ENCODE measurements at places on chromosomes 4 and X. TPM values are rescaled to one million over a fixed set of nuclear protein-coding genes. Genes with fewer than 3 reads are reported as not detected.

Gene FAM200B
- total RNA-seq, result 29.3 TPM

Gene CYP2U1
- total RNA-seq, result 9.0 TPM

Gene FAM149A
- total RNA-seq, result 16.4 TPM

Gene KIF4A
- total RNA-seq, result 0.75 TPM

Gene ADH1B
- total RNA-seq, result 744 TPM

Gene ENOX2
- total RNA-seq, result 12.2 TPM

Gene NOCT
- 4.8 TPM for total RNA-seq

Gene TMPRSS11A
- not detected for total RNA-seq

Gene SHROOM3
- total RNA-seq, result 73.3 TPM

GRCh38 chr4:23773884-23774636, 115.8 kb downstream of the PPARGC1A start:
- H3K27ac ChIP-seq, result no peak overlapping the region
- DNase-seq, result no peak
- no peaks in the 10 kb centered on the region for H3K36me3 ChIP-seq
- no peaks in the 10 kb centered on the region for H3K4me1 ChIP-seq
- H3K4me3 ChIP-seq, result no peak overlapping the region

DNA sequence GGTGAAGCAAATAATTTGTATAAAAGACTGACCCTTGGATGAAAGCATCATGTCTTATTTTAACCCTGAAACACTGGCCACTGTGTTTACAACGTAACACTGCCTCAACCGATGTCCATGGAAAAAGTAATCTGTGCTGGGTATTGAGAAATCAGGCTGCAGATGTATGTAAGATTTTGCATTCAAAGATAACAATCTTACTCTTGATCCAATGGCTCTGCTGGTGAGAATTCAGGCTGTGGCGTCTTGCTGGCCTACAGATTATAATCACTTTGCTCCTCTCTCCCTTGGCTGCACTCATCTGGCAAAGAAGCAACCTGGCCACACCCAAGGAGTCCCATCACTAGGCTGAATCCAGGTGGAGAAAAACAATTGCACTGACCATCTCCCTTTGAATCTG, 7.5 kb downstream of the ADGRA3 start:
- no peaks in the 10 kb centered on the region for H3K36me3 ChIP-seq
- peaks cover 17% of the 10 kb centered on the region for H3K4me1 ChIP-seq
- no peak for DNase-seq
- H3K27ac ChIP-seq, result no peak overlapping the region

DNA sequence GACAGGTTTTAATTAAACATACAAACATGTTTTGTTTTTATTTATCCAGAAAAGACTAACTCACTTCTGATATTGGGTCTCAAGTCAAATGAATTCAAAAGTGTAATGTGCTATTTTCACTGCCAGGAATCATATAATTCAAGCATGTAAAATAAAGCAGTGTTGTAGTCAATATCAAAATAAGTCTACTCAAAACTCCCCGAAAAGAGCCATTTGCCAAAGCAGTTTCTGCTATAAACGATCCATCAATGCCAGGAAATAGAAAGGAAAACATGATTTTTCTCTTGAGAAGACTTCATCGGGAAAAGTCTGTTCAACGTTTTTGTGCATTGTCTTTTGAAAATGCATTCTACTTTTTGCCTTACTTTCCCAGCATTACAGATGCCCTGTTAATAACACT, 633.3 kb downstream of the FAT4 start:
- H3K27ac ChIP-seq, result no peak overlapping the region
- no peaks in the 10 kb centered on the region for H3K27me3 ChIP-seq
- H3K4me1 ChIP-seq, result no peaks in the 10 kb centered on the region
- no peaks in the 10 kb centered on the region for H3K36me3 ChIP-seq
- no peak for DNase-seq
- H3K4me3 ChIP-seq, result no peak overlapping the region

DNA sequence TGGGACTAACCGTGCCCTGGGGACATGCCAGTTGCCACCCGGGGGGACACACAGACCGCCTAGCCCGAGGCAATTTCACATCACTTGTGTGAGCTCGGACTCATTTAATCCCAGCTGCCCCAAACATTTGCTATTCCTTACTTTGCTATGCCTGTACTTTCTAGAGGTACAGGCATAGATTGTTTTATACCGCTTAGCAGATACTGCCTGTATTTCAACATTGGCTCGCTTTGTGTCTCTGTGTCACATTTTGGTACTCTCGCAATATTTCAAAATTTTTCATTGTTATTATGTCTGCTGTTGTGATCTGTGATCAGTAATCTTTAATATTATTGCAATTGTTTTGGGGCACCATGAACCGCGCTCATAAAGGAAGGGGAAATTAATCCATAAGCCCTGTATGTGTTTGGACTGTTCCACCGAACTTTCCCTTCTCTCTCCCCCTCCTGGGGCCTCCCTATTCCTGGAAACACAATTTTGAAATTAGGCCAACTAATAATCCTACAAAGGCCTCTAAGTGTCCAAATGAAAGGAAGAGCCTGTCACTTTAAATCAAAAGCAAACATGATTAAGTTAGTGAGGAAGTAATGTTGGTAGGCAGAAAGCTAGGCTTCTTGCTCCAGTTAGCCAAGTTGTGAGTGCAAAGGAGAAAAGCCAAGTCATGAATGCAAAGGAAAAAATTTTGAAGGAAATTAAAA, 568 bp upstream of the CASP6 start:
- H3K4me1 ChIP-seq, result peaks cover 12% of the 10 kb centered on the region
- peak overlapping the region; percentile 75 for H3K4me3 ChIP-seq
- H3K36me3 ChIP-seq, result peaks cover 4% of the 10 kb centered on the region
- no peaks in the 10 kb centered on the region for H3K27me3 ChIP-seq

GRCh38 chrX:49877397-49878101, 1.7 kb upstream of the USP27X start:
- DNase-seq, result no peak
- no peak overlapping the region for H3K4me3 ChIP-seq
- H3K36me3 ChIP-seq, result no peaks in the 10 kb centered on the region
- H3K27me3 ChIP-seq, result no peaks in the 10 kb centered on the region
- H3K4me1 ChIP-seq, result peaks cover 3% of the 10 kb centered on the region
- no peak overlapping the region for H3K27ac ChIP-seq

GRCh38 chr4:75633846-75634245, 3.5 kb upstream of the CDKL2 start:
- no peak overlapping the region for H3K27ac ChIP-seq
- no peaks in the 10 kb centered on the region for H3K27me3 ChIP-seq
- DNase-seq, result no peak
- no peak overlapping the region for H3K4me3 ChIP-seq
- no peaks in the 10 kb centered on the region for H3K4me1 ChIP-seq
- H3K36me3 ChIP-seq, result no peaks in the 10 kb centered on the region

GRCh38 chr4:1074077-1074476, 39.3 kb downstream of the RNF212 start:
- DNase-seq, result no peak
- no peaks in the 10 kb centered on the region for H3K27me3 ChIP-seq
- H3K36me3 ChIP-seq, result no peaks in the 10 kb centered on the region
- H3K27ac ChIP-seq, result no peak overlapping the region
- H3K4me1 ChIP-seq, result no peaks in the 10 kb centered on the region
- H3K4me3 ChIP-seq, result no peak overlapping the region

- H3K4me3 ChIP-seq, result no peak overlapping the region
- no peaks in the 10 kb centered on the region for H3K27me3 ChIP-seq
- no peaks in the 10 kb centered on the region for H3K4me1 ChIP-seq
- no peaks in the 10 kb centered on the region for H3K36me3 ChIP-seq
- H3K27ac ChIP-seq, result no peak overlapping the region
Measured at GRCh38 chr4:104524026-104524425, 29.3 kb upstream of the CXXC4 start.

DNA sequence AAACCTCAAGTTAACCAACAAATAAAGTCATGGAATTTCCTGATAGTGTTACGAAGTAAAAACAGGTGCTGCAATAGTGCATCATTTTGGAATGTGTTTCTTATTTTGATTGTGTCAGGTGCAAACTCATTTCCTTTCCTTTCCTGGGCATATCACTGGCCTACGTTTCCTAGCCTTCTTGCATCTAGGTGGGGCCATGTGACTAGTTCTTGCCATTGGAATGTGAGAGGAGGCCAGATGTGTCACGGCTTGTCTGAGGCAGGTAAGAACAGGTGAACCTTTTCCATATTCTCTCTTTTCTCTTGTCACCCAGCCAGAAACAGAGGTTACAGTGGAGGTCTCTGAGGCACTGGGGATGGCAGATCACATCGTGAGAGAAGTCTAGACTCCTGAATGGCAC, 868.0 kb downstream of the RPA4 start:
- no peaks in the 10 kb centered on the region for H3K36me3 ChIP-seq
- no peak for DNase-seq
- no peak overlapping the region for H3K27ac ChIP-seq
- no peak overlapping the region for H3K4me3 ChIP-seq

DNA sequence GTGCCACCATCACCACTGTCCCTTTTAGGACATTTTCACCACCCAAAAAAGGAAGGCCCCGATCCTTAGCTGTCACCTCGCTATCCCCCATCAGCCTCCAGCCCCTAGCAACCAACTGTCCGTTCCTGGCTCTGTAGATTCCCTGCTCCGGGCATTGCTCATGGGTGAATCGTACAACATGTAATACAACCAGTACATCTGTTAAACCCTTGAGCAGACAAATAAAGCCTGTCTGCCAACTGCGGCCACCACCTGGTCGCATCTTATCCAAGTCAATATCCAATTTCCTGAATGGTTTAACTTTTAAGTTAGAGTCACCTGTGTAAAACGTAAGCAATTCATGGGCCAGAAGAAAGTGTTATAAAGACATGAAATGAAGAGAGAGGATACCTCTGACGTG, 251.9 kb downstream of the AFAP1 start:
- H3K36me3 ChIP-seq, result no peaks in the 10 kb centered on the region
- no peaks in the 10 kb centered on the region for H3K27me3 ChIP-seq
- H3K4me1 ChIP-seq, result no peaks in the 10 kb centered on the region
- H3K4me3 ChIP-seq, result no peak overlapping the region
- no peak for DNase-seq
- no peak overlapping the region for H3K27ac ChIP-seq

DNA sequence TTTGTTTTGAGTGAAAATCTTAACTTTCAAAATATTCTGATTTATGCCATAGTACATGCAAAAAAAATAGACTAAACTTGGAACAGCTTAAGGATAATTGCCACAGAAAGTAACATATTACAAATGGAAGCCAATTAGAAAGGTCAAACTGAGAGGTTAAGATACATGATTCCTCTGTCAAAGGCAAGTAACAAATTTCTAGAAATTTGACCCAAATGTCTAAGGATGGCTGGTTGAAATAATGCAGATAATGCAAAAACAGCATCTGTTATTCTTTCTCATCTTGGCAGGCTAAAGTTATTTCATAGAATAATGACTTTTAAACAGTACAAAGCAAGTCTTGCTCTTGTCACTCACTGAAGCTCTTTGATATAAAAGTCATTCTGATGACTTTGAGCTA, 10.5 kb downstream of the FGF5 start:
- no peak overlapping the region for H3K4me3 ChIP-seq
- no peak overlapping the region for H3K27ac ChIP-seq

- H3K36me3 ChIP-seq, result no peaks in the 10 kb centered on the region
- no peaks in the 10 kb centered on the region for H3K27me3 ChIP-seq
Measured at GRCh38 chr4:53997898-53998297, 66.5 kb downstream of the CHIC2 start.

DNA sequence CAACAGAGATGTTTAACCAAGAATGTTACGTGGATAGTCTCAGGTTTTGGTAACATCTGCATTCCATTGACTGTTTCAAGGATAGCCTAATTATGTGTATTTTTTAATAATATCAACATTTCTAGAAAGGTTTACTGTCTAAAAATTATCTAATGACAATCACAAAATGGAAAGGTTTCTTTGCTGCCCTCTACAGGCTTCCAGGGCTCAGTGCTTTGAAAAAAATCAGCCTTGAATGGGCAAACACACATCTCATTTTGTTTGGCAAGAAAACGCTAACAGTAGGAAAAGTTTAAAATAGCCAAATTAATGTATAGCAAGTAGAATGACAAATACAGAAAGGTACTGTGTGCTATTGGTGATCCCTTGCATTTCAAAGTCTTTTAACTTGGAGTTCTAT, 223.4 kb upstream of the PRPS2 start:
- no peak for DNase-seq
- no peaks in the 10 kb centered on the region for H3K4me1 ChIP-seq
- H3K36me3 ChIP-seq, result no peaks in the 10 kb centered on the region
- no peaks in the 10 kb centered on the region for H3K27me3 ChIP-seq

DNA sequence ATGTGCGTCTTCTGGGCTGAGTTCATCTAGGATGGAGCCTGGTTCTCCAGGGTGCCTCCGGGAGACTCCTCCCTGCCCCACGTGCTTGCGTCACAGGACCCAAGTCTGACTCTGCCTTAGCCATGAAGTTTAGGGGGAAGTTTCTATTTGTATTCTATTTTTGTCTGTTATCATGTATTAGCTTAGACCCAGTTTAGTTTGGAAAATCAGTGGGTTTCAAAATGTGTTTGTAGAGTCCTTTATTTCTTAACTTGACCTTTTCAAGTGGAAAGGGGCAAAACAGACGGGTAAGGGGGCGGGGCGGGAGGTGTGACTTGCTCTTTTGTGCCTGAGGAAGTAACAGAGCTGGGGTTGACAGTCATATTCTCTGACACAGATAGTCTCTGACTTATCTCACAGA, 86.0 kb downstream of the HTT start:
- DNase-seq, result no peak
- no peaks in the 10 kb centered on the region for H3K4me1 ChIP-seq
- no peak overlapping the region for H3K4me3 ChIP-seq

- H3K4me3 ChIP-seq, result peak overlapping the region; percentile 63
- H3K4me1 ChIP-seq, result peaks cover 8% of the 10 kb centered on the region
- peaks cover 49% of the 10 kb centered on the region for H3K27me3 ChIP-seq
- no peak overlapping the region for H3K27ac ChIP-seq
- no peaks in the 10 kb centered on the region for H3K36me3 ChIP-seq
- DNase-seq, result no peak
Measured at GRCh38 chr4:89837993-89838390, 1.0 kb upstream of the SNCA start.

DNA sequence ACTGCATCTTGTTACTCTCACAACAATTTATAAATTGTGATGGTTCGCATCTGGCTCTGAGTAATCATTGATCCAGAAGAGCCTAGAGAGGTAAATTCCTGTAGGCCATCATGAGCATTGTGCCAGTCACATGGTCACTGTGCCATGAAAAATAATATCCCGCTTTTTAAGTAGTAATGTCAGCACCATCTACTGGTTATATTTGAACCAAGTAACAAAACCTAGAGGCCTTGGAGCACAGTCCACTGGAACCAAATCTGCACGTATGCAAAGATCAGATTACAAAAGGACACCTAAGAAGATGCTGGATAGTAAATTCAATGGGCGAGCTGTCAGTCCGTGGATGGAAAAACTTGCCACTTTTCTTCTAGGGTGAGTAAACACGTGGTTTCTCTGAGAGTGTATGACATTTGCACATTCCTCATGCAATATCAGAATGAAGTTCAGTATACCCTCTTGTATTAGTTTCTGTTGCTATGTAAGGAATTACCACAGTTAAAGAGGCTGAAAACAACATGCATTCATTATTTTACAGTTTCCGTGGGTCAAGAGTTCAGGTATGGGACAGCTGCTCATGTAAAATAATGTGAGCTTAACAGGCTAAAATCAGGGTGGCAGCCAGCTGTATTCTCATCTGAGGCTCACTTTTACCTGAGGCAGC, 26.8 kb downstream of the FAM114A1 start:
- no peak overlapping the region for H3K4me3 ChIP-seq
- H3K27ac ChIP-seq, result no peak overlapping the region
- H3K27me3 ChIP-seq, result no peaks in the 10 kb centered on the region
- no peaks in the 10 kb centered on the region for H3K4me1 ChIP-seq
- peaks cover 56% of the 10 kb centered on the region for H3K36me3 ChIP-seq

- H3K27me3 ChIP-seq, result no peaks in the 10 kb centered on the region
- no peak overlapping the region for H3K4me3 ChIP-seq
- no peak for DNase-seq
- H3K27ac ChIP-seq, result no peak overlapping the region
Measured at GRCh38 chrX:150934453-150934852, 36.0 kb upstream of the CD99L2 start.
